ENCODE measurements at places on chromosomes 7 and 10.

DNA sequence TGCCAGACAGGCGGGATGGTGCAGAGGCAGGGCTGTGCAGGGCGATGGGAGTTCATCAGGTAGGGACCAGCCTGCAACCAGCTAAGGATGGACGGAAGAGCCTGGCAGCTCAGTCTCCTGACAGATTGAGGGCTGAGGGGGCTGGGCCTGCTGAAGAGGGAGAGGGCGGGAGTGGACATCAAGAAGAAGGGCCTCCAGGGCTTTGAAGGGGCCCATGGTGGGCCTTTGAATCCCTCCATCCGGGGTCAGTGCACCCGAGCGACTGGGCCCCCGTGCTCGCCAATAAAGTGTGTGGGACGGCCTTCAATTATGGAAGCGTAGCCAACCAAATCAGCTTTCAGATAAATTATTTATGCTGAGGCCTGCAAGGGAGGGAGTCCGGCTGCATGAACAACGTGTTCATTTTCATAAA lies 431.2 kb downstream of the RPS24 start:
- DNase-seq: no peak

- DNase-seq: no peak
Observed at GRCh38 chr10:36621346-36621745, 504.1 kb upstream of the ANKRD30A start.

GRCh38 chr10:113431398-113432160 lies 121.3 kb upstream of the HABP2 start:
- DNase-seq: no peak

DNA sequence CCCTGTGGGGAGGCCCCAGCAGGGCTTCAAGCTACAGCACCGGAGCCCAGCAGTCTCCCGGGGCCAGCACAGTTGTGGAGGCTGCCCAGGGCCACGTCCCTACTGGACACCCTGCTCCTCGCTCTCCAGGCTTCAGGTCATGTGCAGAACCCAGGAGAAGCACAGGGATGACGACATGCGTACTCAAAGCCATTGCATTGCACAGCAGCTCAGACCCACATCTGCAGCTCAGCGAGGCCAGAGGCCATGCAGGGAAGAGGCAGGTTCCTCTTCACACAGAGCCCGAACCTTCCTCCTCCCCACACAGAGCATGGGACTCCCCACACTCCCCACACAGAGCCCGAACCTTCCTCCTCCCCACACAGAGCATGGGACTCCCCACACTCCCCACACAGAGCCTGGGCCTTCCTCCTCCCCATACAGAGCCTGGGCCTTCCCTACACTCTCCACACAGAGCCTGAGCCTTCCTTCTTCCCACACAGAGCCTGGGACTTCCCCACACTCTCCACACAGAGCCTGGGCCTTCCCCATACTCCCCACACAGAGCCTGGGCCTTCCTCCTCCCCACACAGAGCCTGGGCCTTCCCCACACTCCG lies 12.3 kb downstream of the CFAP46 start:
- DNase-seq: no peak

DNA sequence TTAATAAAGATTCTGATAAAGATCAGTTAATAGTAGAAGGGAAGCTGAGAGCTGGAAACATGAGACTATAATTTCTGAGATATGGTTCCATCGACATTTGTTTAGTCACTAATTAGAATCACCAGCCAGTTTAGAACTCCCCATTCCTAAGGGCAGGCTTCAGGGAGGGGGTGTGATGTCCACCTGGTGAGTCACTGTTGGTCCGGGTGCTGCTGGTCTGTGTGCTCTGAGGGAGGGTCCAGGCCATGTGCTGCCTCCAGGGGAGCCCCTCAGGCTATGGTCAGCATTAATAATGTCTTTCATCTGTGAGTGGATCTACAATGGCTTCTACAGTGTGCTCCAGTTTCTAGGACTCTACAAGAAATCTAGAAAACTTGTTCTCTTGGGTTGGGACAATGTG lies 115.8 kb downstream of the ADAM12 start:
- DNase-seq: no peak

GRCh38 chr7:18656362-18656761 lies 160.8 kb downstream of the HDAC9 start:
- no peak for DNase-seq

GRCh38 chr7:102444961-102445673 lies 11.7 kb downstream of the ORAI2 start:
- no peak for DNase-seq

DNA sequence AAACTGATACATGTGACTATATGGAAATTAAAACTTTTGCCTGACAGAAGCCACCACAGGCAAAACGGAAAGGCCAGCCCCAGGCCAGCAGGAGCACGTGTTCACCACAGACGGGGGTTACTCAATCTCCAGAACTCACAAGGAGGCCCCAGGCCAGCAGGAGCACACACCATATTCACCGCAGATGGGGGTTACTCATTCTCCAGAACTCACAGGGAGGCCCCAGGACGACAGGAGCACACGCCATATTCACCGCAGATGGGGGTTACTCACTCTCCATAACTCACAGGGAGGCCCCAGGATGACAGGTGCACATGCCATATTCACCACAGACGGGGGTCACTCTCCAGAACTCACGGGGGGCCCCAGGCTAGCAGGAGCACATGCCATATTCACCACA lies 61.5 kb downstream of the NKX6-2 start:
- DNase-seq: no peak

DNA sequence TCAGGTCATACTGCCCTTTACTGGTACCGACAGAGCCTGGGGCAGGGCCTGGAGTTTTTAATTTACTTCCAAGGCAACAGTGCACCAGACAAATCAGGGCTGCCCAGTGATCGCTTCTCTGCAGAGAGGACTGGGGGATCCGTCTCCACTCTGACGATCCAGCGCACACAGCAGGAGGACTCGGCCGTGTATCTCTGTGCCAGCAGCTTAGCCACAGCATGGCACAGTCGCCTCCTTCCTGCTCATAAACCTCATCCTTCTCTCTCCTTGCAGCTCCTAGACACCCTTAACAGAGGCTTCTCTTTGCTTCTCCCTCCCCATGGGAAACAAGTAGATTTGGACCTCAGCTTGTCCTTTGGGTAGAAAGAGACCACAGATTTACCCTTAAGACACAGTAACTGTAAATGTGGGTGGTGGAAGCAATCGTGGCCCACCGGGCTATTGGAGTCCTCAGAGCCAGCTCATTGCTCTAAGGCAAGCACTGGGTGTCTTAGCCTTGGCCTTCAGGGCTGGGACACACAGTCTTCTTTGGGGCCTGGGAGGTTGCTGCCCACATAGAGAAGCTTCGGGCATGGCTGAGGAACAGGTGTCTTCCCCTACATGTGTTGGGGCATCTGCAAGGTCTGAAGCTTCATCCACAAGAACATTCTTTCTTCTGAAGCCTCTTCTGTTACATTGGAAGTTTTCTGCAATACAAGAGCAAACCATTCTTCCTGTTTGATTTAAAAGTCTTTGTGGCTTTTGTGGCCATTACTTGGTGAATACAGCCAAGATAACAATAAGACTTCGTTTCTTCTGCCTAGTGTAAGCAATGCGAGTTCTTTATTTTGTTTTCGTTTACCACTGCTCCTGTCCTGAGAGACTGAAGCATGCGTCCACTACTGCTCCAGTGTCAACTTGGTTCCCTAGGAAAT lies 95.5 kb upstream of the PRSS58 start:
- no peak for DNase-seq

All from stimulated activated CD4-positive, alpha-beta T cell treated with anti-CD3 and anti-CD28 coated beads, TNF-alpha, amount 100 ng/mL, for 24 hours (primary cell).